Aorta (tissue), 5 donors: ENCODE measurements at places on chromosomes 2 and 18. TPM values are rescaled to one million over a fixed set of nuclear protein-coding genes. Genes with fewer than 3 reads are reported as not detected.

DNA sequence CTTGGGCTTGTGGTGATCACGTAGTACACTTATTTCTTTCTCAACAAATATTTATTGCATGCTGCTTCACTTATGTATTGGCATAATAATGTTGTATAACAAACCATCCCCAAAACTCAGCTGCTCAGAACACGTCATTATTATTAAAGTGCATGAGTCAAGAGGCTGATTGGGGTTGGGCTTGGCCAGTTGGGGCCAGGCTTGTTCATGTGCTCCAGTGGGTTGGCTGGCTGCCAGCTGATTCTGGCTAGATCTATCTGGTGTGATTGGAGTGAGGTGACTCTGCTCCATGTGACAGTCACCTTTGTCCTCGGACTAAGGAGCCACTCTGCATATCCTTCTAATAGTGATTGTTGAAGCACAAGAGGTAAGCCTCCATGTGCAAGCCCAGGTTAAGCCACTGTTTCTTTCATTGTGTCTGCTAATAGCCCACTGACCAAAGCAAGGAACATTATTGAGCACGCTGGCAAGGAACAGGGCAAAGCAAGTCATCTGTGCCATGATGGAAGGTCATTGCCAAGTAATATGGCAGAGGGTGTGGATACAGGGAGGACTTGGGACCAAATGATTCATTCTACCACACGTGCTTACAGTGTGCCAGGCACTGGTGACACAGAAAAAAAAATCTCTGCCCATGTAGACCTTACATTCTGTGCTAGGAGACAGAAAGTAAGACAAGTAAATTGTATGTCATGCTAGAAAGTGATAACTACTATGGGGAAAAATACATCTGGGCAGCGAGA is 63.3 kb upstream of the TMEM182 start:
- no peak for DNase-seq

DNA sequence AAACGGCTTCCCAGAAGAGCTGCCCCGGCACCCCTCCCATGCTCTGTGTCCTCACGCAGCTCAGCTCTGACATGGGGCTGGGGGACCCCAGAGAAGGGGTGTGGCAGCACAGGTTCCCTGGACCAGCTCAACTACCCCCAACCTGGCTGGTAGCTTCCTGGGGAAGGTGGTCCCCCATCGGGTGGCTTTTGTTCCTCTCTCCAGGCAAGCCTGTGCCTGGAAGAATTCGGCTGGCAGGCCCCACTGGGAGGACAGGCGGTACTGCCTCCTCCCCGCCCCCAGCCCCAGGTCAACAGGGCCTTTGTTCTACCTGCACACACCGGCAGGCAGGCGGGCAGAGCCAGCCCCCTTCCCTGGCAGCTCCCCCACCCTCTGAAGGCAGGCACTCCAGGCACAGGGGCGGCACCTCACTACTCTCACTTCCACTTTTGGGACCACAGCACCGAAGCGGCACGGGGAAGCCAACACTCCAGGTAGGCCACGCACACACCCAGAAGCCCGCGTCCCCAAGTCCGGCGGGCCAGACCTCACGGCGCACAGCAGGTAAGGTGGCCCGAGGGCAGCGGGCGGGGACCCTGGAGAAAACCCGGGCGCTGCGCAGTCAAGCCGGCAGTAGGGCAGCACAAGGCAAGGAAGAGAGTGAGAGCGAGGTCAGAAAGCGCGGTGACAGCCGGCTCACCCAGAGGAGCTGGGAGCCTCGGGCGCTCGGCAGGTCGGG is 1.3 kb downstream of the HS6ST1 start:
- DNase-seq: peak; percentile 58

DNA sequence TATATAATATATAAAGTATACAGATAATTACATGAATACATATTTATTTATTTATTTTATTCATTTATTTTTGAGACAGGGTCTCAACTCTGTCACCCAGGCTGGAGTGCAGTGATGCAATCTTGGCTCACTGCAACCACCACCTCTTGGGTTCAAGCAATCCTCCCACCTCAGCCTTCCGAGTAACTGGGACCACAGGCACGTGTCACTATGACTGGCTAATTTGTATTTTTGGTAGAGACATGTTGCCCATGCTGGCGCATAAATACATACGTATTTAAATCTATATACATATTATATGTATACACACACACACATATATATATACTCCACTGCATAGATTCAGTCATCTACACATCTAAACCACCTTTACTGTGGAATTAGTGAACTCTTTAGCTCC is 20.6 kb upstream of the NDUFV2 start:
- DNase-seq: no peak

GRCh38 chr2:169446452-169446851 is 32.8 kb upstream of the BBS5 start:
- DNase-seq: no peak

- DNase-seq: no peak
Measured at GRCh38 chr2:64383016-64383591, 70.9 kb upstream of the LGALSL start.

GRCh38 chr2:136124805-136125204 is 6.9 kb upstream of the CXCR4 start:
- no peak for DNase-seq

- no peak for DNase-seq
Measured at GRCh38 chr18:13430663-13431062, 212.1 kb downstream of the LDLRAD4 start.

DNA sequence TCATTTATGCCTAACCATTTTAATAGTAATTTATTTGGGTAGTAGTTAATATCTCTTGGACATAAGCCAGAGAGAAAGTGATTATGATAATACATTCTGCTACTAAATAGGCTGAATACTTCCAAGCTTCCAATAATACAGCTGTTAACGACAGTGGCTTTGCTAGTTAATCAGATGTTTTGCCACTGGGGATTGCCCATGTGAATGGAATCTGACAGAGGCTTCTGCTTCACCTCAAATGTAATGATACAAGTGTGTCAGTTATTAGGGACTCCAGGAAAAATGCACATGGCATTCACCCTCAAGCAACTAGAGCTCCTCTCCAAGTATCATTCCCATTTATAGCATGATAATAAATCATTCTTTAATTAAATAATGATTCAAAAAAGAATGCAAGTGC is 185.0 kb upstream of the TMEFF2 start:
- no peak for DNase-seq

GRCh38 chr2:59171019-59171418 is 929.9 kb upstream of the FANCL start:
- no peak for DNase-seq

GRCh38 chr2:203637471-203638167 is 68.8 kb upstream of the CD28 start:
- no peak for DNase-seq

DNA sequence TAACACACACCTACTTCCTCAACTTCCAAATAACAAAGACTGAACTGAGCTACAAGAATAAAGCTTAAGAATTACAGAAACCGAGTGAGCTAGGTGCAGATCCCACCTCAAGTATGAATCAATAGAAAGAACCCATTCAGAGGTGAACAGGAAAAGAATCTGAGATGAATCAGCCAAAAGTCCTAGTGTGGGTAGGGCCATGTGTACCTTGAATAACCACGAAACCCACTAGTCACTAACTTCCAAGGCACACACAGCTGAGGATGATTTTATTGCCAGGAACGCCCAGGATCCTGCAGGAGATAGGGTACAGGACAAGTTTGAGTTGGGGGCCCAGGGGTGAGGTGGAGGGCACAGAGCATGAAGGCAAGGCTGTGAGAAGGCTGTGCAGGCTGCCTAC is 99.7 kb upstream of the REG3A start:
- no peak for DNase-seq

GRCh38 chr18:11851806-11852337 is 659 bp downstream of the CHMP1B start:
- DNase-seq: peak; percentile 81

DNA sequence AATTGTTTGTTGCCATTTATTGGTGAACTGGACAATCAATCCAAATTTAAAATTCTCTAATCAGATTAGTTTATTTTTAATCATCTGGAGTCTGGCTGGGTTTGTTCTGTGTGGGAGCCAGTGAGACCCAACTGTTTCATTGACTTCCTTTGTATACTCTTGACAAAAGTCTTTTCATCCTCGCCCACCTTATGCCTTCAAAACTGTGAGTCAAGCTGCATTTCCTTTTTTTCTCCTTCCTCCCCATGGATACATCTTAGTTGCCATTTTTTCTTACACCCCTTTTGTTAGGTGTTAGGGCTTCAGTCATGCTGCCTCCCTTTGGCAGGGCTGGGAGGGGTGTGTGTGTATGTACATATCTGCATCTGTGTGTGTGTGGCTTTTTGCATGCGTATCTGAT is 117.6 kb downstream of the PRKCE start:
- no peak for DNase-seq

GRCh38 chr2:15938803-15939555 is 1.4 kb upstream of the MYCN start:
- DNase-seq: no peak

DNA sequence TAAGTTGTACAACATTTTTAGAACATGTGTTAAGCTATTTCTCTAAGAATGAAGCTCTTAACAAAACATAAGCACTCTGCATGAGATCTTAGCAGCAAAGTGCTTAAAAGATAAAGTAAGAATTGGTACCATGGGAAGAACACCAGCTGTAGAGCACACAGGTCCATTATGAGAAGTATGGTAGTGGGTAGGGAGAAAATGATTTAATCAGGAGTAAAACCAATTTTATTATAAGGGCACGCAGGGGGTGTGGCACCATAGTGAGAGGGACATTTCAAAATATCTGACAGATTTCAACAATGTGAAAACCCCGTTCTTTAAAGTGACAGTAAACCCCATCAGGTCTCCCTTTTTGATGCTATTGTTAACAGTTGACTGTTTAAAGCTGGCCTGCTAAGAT is 492.9 kb downstream of the ARHGAP15 start:
- no peak for DNase-seq

- no peak for DNase-seq
Measured at GRCh38 chr2:8364668-8365067, 317.2 kb upstream of the ID2 start.

- no peak for DNase-seq
Measured at GRCh38 chr2:129458006-129458405, 521.5 kb upstream of the RAB6C start.

- peak; percentile 85 for DNase-seq
Measured at GRCh38 chr2:17752892-17753802, 463 bp downstream of the SMC6 start.

- DNase-seq: no peak
Measured at GRCh38 chr18:21857871-21858270, 117.3 kb downstream of the MIB1 start.

Gene SERPINE2
- total RNA-seq: 183 TPM

Gene DUSP19
- total RNA-seq: 7.1 TPM

Gene TMEM247
- total RNA-seq: not detected

Gene PRKAG3
- 1.0 TPM for total RNA-seq

Gene C2orf92
- 10.3 TPM for total RNA-seq

Gene CHRNG
- total RNA-seq: not detected

Gene CFAP210
- total RNA-seq: not detected

Gene NT5C1B
- total RNA-seq: not detected

Gene CXCR4
- 18.1 TPM for total RNA-seq

Gene DAPL1
- total RNA-seq: not detected

Gene DSC1
- total RNA-seq: not detected

Gene IGFBP5
- total RNA-seq: 808 TPM

Gene CYTIP
- 21.1 TPM for total RNA-seq

Gene ZAP70
- total RNA-seq: 7.5 TPM

Gene MLPH
- total RNA-seq: 3.4 TPM

Gene GPR75
- total RNA-seq: 4.3 TPM

Gene STON1
- 27.5 TPM for total RNA-seq
